Activated naive CD4-positive, alpha-beta T cell treated with anti-CD3 and anti-CD28 coated beads for 36 hours (primary cell): ENCODE measurements at places on chromosomes 12 and 14. TPM values are rescaled to one million over a fixed set of nuclear protein-coding genes. Genes with fewer than 3 reads are reported as not detected.

DNA sequence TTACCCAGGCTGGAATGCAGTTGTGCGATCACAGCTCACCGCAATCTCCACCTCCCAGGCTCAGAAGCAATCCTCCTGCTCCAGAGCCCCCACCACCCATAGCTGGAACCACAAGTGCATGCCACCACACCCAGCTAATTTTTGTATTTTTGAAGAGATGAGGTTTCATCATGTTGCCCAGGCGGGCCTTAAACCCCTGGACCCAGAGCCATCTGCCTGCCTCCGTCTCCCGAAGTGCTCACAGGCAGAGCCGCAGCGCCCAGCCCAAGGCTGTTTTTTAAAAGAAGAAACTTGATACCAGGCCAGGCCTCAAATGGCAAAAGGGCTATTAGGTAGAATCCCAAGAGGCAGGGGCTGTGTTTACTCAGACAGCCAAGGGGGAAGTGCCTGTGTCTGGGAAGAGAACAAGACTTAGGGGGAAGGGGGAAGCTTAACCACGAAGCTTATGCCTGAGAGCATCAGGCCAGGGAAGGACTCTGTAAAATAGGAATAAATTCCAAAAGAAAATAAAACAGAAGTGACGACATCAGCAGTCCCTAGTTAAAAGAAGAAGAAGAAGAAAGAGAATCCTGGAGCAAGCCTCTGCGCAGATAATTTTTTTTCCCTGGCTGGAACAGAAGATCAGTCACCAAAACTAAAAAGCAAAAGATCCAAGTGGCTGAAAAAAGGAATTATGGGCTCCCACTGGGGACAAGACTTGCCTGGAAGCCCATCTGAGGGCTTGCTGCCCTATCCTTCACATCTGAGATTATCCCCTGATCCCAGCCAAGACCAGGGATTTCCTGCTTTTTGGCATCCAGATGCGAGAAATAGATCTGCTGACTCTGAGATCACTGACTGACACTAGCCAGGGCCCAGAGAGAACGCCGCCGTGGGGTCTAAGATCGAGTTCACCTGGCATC, 170.5 kb downstream of the NDUFA12 start:
- DNase-seq: no peak

- no peak for DNase-seq
Measured at GRCh38 chr12:128004383-128004938, 262.5 kb upstream of the TMEM132C start.

- DNase-seq: no peak
Measured at GRCh38 chr12:18457362-18457761, 196.0 kb downstream of the PIK3C2G start.

DNA sequence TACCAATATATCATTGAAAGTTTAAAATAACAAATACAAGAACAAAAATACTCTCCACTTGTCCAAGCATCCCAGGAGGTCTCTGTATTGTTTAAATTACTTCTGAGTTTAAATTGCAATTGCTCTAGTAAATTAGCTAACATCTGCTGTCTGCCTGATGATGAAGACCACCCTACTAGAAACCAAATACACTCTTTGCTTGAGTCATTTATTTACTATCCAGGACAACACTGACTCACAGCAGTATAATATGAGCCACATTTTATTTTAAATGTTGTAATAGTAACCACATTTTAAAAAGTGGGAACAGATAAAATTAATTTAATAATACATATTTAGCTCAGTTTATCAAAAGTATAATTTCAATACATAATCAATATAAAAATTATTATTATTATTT, 62.9 kb upstream of the EEA1 start:
- DNase-seq: no peak

DNA sequence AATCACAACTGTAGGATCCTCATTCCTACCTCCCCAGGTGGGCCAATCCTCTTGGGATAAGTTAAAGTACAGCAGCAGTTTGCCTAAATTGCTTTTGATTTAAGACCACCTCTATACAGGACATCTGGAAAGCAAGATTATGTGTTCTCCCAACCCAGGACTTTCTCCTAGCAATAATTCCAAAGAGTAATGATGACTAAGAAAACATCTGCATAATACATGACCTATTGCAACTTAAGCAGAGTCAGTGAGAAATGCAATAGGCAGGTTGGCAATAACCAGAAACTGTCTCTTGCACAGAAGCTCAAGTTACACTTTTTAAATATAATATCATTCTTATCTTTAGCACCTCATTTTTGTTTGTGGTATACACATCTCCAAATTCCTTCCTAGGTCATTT, 275.4 kb downstream of the TRHDE start:
- DNase-seq: no peak

DNA sequence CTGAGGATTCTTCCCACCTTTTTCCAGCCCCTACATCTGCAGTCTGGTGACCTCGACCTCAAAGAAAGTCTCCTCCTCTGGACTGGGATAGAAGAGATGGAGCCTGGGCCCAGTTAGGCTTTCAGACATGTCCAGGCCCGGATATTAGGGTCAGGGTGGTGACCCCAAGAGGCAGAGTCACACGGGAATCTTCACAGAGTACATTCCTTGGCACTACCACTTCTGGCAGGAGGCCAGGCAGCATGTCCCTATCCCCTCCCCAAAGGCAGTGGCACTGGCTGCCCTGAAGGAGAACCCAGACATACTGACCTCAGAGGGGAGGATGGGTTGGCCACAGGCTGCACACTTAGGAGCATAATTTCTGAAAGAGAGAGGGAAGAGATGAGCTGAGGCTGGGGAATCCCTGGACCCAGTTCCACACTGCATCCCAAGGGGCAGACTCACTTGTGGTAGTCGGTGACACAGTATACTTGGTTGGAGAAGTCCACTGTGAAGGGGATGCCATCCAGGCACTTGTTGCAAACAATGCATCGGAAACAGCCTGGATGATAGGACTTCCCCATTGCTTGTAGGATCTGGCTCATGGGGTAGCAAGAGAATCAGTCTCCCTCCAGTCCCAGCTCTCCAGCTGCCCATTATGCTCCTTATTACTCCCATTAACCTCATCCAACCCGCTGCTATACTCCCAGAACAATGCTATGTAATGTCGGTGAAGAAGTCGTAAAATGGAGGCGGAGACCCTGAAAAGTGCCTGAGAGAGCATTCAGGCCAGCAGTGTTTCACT, 7.6 kb downstream of the AJUBA start:
- DNase-seq: no peak

DNA sequence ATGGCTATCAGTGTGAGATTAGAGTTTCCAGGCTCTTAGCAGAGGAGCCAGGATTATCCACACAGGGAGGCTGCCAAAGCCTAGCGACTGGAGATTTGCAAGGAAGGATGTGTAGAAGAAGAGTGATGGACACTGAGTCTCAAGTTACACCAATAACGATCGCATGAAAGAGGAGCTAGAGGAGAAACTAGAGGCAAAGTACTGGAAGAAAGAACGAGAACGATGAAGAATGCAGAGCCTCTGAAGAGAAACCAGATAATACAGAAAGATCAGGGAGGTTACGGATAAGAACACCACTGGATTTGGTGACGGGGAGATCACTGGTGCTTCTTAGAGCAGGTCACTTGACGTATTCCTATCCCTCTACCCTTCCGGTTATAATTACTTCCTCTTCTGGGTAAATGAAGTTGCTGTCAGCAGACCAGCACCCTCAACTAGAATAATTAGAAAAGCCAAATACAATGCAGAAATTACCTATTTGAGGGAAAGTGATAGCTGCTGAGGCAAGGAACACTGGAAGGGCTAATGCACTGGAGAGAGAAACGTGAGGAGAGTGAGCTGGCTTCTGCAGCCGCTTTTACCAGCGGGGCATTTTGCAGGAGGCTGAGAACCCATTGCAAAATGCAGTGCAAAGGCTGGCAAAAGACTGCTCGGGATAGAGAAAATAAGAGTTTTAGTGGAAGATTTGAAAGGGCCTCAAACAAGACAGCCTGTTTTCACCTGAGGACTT, 93.1 kb upstream of the HIF1A start:
- no peak for DNase-seq

DNA sequence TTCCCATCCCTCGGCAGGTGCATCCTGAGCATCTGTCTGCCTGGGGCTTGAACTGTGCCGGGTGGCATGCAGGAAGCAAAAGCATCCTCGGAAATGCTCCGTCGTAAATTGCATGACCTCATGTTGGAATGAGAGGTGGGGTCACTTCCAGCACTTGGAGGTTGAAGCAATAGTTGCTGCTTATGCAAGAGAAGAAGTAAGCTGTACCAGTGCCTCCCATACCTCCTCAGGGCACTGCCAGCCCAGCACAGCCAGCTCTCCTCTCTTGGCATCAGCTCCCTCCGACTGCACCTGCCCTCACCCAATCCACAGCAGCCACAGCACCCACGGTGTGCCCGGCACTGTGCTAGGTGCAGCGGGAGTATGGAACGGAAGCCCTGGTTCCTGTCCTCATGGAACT, 11.5 kb downstream of the TEAD4 start:
- DNase-seq: no peak

DNA sequence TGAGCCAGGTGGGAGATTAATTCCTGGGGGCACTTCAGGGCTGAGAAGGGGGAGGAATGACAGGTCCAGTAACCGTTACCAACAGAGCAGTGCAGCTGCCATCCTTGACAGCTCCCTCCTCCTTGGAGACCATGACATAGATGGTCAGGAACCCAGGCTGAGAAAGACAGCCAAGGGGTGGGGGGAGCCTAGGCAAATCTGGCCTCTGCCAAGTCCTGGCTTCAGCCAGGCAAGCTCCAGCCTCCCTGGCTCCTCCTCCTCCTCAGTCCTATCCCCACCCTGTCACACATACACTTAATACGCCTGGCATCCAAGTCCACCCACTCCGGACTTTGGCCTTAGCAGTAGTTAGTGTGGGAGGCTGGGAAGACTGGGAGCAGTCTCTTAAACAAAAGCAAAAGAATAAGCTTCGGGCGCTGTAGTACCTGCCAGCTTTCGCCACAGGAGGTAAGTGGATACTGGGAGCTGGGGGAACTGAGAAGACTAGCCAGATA, at the start of gene RDH5:
TSS of gene RDH5 (plus strand) at position 323 of the 494 bp plus-strand sequence. CDS start 792 bp downstream, outside the sequence.
- no peak for DNase-seq

DNA sequence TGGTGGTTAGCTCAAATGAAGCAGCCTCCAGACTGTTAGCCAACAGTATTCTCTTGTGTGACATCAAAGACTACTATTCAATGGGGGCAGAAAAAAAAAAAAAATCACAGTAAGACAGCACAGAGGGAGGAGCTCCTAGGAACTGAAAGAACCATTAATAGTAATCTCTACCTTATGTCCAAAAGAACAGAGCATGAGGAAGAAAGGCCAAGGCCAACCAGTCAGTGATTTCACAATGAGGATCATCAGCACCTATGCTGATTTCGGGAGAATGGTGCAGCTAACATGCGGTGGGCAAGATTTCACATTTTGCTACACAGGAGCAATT, 66.3 kb upstream of the SOX5 start:
- no peak for DNase-seq

DNA sequence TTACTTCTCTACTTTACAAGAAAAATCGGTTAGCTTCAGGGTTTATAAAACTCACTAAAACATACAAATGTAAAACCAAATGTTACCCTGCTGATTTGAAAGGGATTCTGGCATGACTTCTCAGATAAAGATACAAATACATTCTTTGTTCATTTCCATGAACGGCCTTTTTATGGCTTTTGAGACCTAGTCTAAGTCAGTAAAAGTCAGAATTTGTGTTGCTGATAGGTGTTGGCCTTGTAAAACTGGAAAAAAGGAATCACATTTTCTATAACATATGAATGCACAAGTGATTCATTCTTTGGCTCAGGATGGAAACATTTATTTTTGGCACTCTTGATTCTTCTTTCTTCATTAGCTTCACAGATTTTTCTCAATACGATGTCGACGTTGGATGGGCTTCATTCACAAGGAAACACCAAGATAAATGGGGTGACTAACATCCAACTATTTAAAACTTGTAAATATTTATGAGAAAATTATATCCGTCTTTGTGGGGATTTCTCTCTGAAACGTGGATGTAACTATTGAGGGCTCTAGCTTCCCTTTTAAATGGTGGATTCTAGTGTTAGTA, 27.0 kb upstream of the CPM start:
- DNase-seq: no peak

GRCh38 chr12:97404093-97404492, 58.5 kb upstream of the RMST start:
- no peak for DNase-seq

DNA sequence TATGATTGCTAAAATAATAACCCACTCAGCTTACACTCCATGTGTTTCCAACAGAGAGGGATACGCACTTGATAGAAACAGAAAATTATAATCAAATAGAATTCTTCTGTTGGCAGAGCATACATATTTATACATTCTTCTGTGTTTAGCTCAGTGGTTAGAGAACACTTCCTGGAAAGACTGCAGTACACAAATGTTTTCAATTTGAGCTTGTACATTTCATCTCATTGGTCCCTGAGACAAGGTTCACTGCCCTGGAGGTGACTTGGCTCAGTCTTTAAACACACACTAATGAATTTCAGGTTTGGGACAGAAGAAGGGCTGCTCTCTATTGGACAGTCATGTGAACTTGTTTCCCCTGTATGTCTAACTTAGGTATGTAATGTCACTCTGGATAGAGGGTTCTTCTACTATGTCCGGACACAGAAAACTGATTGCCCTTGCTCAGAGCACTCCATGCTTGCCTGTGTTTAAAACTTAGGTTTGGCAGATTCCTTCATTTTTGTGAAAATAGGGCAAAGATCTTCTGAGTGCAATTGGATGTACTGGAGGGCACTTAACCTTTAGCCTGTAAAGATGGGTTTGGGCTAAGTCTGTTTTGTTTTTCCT, 22.9 kb downstream of the PROX2 start:
- no peak for DNase-seq

DNA sequence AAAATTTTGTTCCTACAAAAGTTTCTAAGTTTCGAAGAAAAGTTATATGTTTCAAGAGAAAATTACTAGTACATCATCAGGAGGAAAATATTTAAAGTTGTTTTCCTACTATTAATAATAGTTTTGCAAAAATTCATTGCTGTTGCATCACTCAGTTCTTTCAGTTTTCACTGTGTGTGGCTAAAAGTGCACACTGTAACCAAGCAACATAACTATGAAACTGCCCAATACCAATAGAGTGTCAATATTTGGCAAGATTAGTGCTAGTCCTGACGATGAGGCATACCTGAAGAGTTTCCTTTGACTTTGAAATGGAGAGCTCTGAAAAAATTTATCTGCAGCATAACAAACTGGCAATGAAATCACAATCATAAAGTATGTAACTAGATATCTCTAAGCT, 194.3 kb downstream of the CPNE8 start:
- no peak for DNase-seq

DNA sequence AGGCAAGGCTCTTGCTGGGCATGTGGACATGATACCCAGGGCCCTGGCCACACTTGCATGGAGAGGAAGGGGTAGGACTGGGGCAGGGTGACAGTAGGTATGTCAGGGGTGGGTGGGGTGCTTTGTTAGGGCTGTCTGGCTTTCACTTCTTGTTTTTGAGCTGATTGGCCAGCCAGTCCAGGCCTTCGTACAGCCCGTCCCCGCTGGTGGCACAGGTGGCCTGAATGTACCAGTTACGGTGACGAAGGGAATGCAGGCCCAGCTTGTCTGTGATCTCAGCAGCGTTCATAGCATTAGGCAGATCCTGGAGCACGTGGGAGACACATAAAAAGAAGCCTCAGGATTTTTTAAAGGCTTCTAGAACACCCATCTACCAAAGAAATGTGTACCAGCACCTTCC, 13.5 kb upstream of the FKBP11 start:
- no peak for DNase-seq

Gene ASB2
- total RNA-seq: 2.4 TPM

Gene LTB4R2
- total RNA-seq: 12.2 TPM

Gene FOXM1
- 80.5 TPM for total RNA-seq

Gene STAT2
- 109 TPM for total RNA-seq

Gene OR10A7
- total RNA-seq: not detected

Gene ZDHHC17
- total RNA-seq: 22.2 TPM

Gene CLEC6A
- not detected for total RNA-seq

Gene RPS6KL1
- 4.5 TPM for total RNA-seq
